ENCODE measurements at places on chromosomes 6 and 20.

DNA sequence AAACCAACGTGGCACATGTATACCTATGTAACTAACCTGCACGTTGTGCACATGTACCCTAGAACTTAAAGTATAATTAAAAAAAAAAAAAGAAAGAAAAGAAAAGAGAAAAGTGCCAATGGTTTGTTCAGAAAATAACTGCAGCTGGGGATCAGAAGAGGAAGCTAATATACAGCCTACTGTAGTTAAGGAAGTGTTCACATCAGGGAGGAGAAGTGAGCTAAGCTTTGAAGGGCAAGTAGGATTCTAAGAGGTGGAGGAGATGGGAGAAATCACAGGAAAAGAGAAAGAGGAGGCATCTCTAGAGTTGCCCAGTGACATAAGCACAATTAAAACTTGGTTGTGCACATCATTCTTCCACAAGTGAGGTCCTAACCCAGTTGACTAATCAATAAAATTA, 214.4 kb upstream of the DTNBP1 start:
- no peak for DNase-seq

- DNase-seq = no peak
These were observed 8.9 kb downstream of the VSTM2L start for GRCh38 chr20:37911838-37912281.

GRCh38 chr20:2253256-2253655, 42.5 kb upstream of the TGM3 start:
- DNase-seq = no peak

- DNase-seq = no peak
These were observed 6.3 kb downstream of the TAF4 start for GRCh38 chr20:62059401-62059800.

- DNase-seq = no peak
These were observed 13.8 kb downstream of the SYNGAP1 start for GRCh38 chr6:33433544-33434191.

- no peak for DNase-seq
These were observed 28.9 kb downstream of the UTRN start for GRCh38 chr6:144314003-144314485.

GRCh38 chr6:79196912-79197311, 37.6 kb downstream of the HMGN3 start:
- no peak for DNase-seq

DNA sequence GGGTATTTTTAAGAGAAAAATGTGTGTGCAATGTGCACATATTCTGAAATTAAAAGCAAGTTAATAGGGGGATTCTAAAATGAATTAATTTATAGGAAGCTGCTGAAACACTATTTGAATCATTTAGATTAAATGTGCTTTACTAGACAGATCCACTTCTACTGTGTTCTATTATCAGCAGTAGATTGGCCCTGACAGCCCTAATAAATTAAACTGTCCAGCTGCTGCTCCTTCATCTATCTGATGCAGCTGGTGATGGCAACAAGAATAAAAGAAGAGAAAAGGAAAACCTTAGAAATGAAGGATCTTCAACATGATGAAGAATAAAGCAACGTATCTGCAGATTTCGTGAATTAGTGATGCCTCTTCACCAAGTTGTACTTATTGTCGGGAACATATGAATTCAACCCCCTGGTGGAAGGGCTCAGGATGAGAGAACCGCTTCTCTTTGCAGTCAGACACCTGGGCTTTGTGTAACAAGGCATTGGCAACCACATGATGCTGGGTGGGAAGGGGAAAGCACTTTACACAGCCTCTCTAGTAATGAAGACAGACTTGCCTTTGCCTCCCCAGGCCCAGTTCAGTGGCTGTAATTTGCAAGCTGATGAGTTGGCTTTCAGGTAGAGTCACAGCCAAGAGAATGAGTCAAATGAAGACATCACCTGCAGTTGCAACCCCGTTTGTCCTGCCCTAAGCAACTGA, 94.4 kb downstream of the LAMP5 start:
- DNase-seq = no peak

- no peak for DNase-seq
These were observed 29.3 kb downstream of the DOP1A start for GRCh38 chr6:83096791-83097190.

DNA sequence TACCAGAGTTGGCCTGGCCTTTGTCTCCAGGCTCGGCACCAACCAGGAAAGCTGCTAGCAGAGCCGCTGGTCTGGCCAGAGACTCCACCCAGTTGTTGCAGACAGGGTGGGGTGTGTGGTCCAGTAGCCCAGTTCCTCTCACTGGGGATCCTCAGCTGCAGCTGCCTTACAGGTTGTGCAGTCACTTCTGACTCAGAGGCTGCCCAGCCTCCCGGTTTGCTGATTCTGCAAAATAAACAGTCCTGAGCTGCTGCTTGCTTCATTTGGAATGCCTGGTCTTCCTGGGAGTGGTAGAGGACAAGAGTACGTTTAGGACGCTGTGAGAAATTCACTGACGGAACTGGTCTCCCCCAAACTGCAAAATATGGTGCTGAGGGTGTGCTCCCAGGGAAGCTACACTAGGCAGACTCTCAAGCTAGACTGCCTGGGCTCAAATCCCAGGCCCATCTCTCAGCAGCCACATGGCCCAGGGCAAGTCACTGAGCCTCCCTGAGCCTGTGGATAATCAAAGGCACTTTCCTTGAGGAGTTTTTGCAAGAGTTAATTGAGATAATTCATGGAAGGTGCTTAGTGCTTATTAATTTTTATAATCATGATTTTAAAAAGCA, 246.1 kb downstream of the TFAP2C start:
- DNase-seq = no peak

DNA sequence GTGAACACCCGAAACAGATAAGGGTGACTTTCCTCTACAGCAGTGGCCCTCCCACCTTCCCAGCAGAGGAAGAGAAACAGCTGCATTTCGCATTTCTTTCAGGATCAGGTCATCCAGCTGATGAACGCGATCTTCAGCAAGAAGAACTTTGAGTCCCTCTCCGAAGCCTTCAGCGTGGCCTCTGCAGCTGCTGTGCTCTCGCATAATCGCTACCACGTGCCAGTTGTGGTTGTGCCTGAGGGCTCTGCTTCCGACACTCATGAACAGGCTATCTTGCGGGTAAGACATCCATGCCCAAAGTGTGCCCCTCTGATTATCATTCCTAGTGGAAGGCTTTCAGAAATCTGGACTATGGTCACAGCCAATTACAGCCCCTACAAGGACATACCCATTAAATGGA, 27.8 kb upstream of the MROH8 start:
- DNase-seq = no peak

GRCh38 chr6:53090576-53090975, 25.4 kb downstream of the FBXO9 start:
- DNase-seq = no peak

All from effector memory CD8-positive, alpha-beta T cell (primary cell).